ENCODE measurements at places on chromosomes 16 and 17. TPM values are rescaled to one million over a fixed set of nuclear protein-coding genes. Genes with fewer than 3 reads are reported as not detected.

DNA sequence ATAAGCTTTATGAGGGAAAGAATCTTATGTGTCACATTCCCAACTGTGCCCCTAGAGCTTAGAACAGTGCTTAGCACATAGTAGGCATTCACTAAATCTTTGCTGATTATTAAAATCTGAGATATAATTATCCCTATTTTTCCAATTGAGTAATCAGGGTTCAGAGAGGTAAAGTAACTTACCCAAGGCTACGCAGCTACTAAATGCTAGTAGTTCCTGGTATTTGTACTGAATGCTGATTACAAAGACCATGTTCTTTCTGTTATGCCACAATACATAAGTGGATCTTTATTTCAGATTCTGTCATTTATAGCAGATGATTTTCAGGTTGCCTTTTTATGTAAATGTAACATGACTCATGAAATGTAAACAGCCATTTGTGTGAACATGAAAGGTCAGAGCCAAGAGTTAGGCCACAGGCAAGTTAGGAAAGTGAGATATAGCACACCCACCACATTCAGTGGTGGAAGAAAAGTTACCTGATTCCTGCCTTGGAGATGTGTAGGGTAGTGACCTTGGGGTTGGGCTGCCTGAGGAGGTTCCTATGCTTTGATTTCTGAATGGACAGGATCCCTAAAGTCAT, 77.2 kb downstream of the FTO start:
- H3K27ac ChIP-seq, result no peak overlapping the region
- no peaks in the 10 kb centered on the region for H3K27me3 ChIP-seq
- no peaks in the 10 kb centered on the region for H3K36me3 ChIP-seq
- H3K4me1 ChIP-seq, result peaks cover 21% of the 10 kb centered on the region
- no peak overlapping the region for H3K4me3 ChIP-seq

DNA sequence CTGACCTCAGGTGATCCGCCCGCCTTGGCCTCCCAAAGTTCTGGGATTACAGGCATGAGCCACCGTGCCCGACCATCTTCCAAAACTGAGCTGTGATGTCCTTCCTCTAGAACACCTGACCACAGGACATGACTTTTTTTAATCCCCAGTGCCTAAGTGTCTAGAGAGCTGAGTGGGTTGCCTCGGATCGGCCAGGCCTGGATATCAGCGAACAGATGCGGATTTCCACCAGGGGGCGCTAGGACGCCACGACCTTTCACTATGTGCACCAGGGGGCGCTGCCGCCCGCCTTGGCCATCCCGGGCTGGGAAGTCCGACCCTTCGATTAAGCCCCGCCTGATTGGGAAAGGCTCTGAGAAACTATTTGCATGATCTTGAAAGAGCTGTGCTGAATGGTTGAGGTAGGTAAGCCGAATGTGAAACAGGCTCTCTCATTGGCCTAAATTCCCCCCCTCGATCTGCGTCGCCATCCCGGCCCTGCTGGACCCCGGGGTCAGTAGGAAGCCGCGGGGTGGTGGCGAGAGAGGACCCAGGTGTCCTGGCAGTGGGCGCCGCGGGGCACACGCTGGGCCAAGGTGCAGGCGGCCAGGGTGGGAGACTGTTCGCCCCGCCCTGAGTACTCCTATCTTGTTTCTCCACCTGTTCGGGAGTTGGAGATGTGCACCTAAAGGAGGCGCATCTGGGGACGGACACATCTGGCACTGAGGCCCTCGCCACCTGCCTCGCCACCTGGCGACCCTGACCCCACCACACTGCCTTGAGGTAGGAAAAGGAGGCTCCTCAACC, at the start of gene ACBD4:
Gene ACBD4, plus strand, starts transcription at position 496 of the 786 bp plus-strand sequence. CDS start 458 bp downstream, outside the sequence.
- H3K4me3 ChIP-seq, result peak within 1 kb of the TSS; percentile 50
- no peak within 1 kb of the TSS for H3K27ac ChIP-seq
- no peaks in the 10 kb centered on the region for H3K36me3 ChIP-seq

DNA sequence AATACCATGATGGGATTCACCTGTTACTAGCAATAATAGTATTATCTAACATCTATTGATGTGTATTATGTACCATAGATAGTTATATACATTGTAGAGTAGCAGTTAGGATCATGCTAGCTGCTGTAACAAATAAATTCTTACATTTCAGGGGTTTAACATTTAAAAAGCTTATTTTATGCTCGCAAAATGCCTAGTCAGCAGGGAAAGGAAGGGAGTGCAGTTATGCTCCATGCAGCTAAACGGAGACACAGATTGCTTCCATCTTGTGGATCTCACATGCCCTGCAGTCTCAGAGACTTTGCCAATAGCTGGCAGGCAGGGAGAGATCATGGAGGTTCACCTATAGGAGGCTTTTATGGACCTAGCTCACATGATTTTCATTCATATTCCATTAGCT, 364.1 kb downstream of the TOX3 start:
- DNase-seq, result no peak
- H3K27ac ChIP-seq, result no peak overlapping the region
- H3K4me3 ChIP-seq, result no peak overlapping the region
- H3K4me1 ChIP-seq, result no peaks in the 10 kb centered on the region
- no peaks in the 10 kb centered on the region for H3K36me3 ChIP-seq

Gene CACNA1H
- total RNA-seq, result 34.5 TPM

- no peak overlapping the region for H3K4me3 ChIP-seq
- no peaks in the 10 kb centered on the region for H3K36me3 ChIP-seq
- H3K27me3 ChIP-seq, result no peaks in the 10 kb centered on the region
- no peak overlapping the region for H3K27ac ChIP-seq
- H3K4me1 ChIP-seq, result no peaks in the 10 kb centered on the region
Measured at GRCh38 chr17:32192379-32192778, 50.1 kb downstream of the RHOT1 start.

- DNase-seq, result no peak
- no peak overlapping the region for H3K4me3 ChIP-seq
Measured at GRCh38 chr17:78995022-78995760, 14.4 kb downstream of the CANT1 start.

- DNase-seq, result no peak
- no peaks in the 10 kb centered on the region for H3K27me3 ChIP-seq
- H3K4me1 ChIP-seq, result no peaks in the 10 kb centered on the region
- no peak within 1 kb of the TSS for H3K4me3 ChIP-seq
- no peaks in the 10 kb centered on the region for H3K36me3 ChIP-seq
Measured at GRCh38 chr17:41160648-41161047, at the start of gene KRTAP4-4. TSS of gene KRTAP4-4 (minus strand) at chr17:41160748. CDS start at chr17:41160691, 57 bp downstream.

Gene MT4
- not detected for total RNA-seq

GRCh38 chr17:77884019-77884418, 74.5 kb upstream of the TNRC6C start:
- no peak overlapping the region for H3K27ac ChIP-seq
- no peaks in the 10 kb centered on the region for H3K36me3 ChIP-seq
- peak; percentile 78 for DNase-seq

DNA sequence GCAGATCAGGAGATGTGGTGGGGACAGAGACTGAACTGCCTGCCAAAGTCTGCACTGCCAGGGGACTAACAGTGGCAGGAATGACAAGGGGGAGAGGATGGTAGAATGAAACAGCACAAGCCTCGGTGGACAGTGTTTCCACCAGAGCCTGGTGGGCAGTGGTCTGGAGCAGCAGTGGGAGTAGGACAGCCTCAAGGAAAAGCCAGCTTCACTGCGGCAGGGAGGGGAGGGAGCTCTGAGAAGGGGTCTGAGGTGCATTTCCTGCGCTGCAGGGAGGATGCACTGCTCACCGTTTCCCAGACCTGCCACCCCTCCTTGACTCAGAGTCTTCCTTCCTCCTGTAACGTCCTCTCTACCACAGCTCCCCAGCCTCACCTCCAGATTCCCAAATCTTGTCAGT, 33.8 kb downstream of the MARCHF10 start:
- H3K27me3 ChIP-seq, result no peaks in the 10 kb centered on the region
- no peak overlapping the region for H3K27ac ChIP-seq
- H3K4me1 ChIP-seq, result no peaks in the 10 kb centered on the region
- no peak for DNase-seq

Gene CMTM1
- 1.4 TPM for total RNA-seq

DNA sequence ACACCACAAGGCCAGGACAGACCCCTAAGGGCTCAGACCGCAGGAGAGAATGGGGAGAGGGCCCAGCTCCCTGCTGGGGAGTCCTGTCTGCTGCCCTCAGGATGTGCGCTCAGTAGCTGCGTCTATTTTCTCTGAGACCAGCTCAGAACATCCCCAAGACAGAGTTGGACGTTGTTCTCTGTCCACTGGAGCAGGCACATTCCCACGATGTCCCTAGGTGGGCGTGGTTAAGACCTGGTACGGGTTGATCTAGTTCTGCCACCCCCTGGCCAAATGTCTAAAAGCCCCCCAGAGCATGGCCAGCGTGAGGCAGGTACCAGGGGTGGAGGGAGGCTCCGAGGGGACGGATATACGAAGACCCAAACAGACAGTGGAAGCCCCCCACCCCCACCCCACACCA, 842 bp upstream of the CALB2 start:
- no peaks in the 10 kb centered on the region for H3K36me3 ChIP-seq
- DNase-seq, result peak; percentile 30
- peaks cover 19% of the 10 kb centered on the region for H3K27me3 ChIP-seq
- peaks cover 10% of the 10 kb centered on the region for H3K4me1 ChIP-seq

Gene TMEM95
- total RNA-seq, result not detected

Gene CMTM4
- 77.0 TPM for total RNA-seq

GRCh38 chr17:54405826-54406225, 494.8 kb upstream of the TOM1L1 start:
- H3K4me1 ChIP-seq, result no peaks in the 10 kb centered on the region
- H3K4me3 ChIP-seq, result no peak overlapping the region
- no peaks in the 10 kb centered on the region for H3K27me3 ChIP-seq
- H3K36me3 ChIP-seq, result no peaks in the 10 kb centered on the region
- H3K27ac ChIP-seq, result no peak overlapping the region

Data from GM23338 (cell line).